ENCODE measurements at places on chromosomes 3 and 15.
A peak's percentile ranks its signal among the peaks of the same experiment; 100 is the strongest.

DNA sequence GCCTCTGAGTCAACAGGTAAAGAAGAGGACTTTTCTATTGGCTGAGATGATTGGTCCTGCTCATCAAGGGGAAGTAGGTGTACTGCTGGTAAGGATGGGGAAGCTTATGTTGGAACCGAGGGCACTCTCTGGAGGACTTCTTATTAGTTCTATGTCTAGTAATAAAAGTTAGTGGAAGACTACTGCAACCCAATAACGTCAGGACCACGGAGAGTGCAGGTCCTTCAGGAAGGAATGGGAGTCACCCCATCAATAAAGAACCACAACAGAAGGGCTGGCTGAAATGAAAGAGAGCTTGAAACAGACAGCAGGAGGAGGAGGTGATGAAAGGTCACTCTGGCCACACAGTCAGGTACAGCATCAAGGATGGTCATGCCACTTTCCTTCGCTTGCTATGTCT, 68.8 kb upstream of the PRR23E start:
- no peak for DNase-seq

DNA sequence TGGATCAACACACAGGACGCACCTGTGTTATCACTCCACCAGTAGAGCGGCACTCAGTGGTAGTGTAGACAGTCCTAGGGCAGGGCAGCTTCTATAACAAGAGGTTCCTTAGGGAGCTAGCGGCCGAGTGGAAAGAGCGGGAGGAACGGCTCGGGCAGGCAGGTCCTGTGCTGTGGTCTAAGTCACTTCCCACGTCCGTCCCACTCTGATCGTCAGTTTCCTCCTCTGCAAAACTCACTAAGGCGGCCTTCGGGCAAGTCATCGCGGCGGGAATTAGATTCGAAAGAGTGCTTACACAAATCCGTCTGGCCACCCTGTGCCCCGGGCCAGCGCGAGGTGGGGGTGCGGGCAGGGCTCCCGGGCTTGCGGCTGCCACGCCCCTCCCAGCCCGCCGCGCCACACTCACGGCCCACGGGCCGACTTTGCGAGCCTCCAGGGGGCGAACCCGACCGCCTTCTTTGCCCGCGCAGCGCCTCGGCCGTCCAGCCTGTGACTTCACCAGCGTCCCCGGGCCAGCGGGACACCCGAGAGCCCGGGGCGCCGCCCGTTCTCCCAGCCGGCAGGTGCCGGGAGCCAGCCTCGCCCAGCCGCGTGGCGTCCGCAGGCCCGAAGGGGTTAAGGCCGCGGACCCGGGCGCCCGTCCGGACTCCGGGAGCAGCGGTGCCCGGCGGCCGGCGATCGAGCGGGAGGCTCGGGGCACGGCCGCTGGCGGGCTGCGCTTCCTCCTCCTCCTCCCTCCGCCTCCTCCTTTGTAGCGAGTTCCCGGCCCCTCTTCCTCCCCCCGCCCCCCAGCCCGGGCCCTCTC, 416 bp upstream of the CORO2B start:
- DNase-seq = peak; percentile 37

- no peak for DNase-seq
Measured at GRCh38 chr15:63369781-63370180, 11.9 kb downstream of the CA12 start.

DNA sequence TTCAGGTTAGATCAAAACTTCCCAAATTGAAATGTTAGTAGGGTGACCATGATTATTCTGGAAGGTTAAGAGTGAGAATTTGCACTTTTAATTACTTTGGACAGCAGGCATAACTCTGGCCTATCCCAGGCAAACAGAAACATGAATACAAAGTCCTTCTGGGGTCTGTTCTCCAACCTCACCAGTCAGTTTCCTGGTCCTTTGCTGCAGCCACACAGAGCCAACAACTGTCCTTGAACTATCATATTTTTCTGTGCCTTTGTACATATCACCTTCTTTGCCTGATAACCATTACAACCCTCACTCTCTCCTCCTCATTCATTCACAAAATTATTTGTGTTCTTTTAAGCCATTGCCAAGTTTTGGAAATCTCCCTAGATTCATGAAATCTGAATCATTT, 126.0 kb upstream of the GBE1 start:
- DNase-seq = no peak

DNA sequence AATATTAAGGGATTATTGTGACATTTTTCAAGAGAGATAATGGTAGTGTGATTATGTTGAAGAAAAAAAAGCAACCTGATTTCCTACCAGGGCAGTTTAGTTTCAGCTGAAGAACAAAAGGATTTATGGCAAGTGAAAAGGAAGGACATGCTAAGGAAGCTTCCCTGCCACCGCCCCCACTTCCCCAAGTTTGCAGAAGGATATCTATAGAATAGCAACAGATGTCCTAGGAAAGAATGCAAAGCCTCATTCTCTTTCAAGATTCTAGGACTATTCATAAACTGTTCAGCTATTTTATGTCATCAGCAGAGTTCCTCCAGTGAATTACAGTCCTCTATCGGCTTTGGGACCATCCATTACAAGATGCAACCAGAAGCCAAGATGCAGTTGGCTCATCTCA, 160.8 kb downstream of the SATB1 start:
- DNase-seq = no peak

GRCh38 chr3:61946570-61947324, 385.4 kb downstream of the PTPRG start:
- no peak for DNase-seq

- DNase-seq = no peak
Measured at GRCh38 chr3:63328365-63328764, 50.3 kb downstream of the SYNPR start.

DNA sequence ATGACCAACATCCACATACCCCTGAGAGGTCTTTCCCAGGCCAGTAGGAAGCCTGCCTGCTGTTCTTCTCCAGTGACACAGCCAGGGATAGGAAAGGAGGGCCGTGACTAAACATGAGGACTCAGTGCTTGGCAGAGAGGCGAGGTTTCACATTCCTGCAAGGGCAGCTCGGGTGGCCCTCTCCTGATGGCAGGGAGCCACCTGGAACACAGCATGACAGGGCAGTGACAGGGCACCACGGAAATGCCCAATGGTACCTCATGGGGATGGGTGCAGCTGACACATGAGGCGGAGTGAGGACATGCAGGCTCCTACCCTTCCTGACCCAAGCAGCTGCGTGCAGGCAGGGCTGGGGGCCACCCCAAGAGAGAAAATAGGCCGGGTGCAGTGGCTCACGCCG, 7.4 kb upstream of the TGM5 start:
- no peak for DNase-seq

DNA sequence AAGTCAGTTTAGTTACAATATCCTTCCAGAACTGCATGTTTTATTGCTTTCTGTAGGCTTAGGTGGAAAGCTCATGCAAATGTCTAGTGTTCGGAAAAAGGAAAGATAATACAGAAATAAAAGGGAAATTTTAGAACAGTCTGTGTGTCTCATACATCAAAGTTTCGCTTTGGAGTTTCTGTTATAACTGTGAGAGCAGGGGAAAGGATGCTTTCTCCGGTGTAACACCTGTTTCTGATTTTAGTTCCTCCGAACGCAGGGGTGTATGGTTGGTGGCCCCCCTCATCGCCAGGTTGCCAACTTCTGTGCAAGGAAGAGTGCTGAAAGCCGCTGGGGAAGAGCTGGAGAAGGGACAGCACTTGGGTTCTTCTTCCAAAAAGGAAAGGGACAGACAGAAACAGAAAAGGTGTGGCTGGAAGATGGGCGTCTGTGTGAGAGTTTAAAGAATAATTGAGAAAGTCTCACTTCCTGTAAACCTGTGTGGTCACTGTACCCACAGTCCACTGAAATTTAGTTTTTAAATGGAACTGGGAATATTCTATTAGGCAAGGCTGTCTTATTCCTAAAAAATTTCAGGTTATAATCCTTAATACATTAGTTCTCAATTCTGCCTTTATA, 6.7 kb downstream of the P2RY12 start:
- no peak for DNase-seq

- no peak for DNase-seq
Measured at GRCh38 chr15:52438047-52438446, 90.6 kb downstream of the MYO5A start.

DNA sequence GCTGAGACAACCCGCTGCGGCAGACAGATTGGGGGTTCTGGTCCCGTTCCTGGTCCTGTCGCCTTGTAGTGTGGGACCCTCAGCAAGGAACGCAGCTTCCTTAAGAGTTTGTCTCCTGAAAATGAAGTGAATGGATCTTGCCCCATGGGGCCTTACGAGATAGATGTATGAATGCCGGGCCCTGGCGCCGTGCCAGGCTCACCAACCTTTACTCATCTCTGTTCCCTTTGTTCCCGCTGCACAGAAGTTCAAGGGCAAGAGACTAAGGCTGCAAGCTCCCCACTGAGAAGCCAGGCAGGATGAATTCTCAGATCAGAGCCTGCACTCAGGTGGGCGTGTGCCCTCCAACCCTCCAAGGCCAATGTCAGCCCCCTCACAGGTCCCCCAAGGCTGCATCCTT, 162.7 kb upstream of the IQSEC1 start:
- no peak for DNase-seq

DNA sequence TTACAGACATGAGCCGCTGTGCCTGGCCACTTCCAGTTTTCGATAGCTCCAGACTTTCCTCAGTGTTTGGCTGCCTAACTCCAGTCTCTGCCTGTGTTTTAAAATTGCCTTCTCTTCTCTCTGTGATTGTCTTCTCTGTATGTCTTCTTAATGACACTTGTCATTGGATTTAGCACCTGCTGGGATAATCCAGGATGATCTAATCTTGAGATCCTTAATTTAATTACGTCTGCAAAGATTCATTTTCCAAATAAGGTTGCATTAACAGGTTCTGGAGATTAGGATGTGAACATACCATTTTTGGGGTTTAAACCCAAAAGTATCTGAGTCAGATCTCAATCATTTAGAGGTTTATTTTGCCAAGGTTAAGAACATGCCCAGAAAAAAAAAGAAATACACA, 222.2 kb upstream of the PDZRN3 start:
- DNase-seq = no peak

- peak; percentile 32 for DNase-seq
Measured at GRCh38 chr3:57078635-57079473, 18.4 kb downstream of the SPATA12 start.

GRCh38 chr3:65953881-65954733, 84.6 kb downstream of the MAGI1 start:
- no peak for DNase-seq

- no peak for DNase-seq
Measured at GRCh38 chr3:194097141-194097882, 38.6 kb upstream of the HES1 start.

DNA sequence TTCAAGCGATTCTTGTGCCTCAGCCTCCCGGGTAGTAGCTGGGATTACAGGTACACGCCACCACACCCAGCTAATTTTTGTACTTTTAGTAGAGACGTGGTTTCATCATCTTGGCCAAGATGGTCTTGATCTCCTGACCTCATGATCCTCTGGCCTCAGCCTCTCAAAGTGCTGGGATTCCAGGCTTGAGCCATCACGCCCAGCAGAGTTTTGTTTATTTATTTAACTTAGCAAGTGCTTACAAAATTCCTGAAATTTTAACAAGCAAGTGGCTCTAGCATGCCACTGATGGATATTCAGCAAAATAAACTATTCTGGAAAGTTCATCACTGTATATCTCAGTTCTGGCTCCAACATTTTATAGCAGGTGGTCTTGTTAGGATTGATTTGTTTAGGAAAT, 585.9 kb downstream of the OTOL1 start:
- no peak for DNase-seq

GRCh38 chr3:115713284-115713683, 90.0 kb downstream of the GAP43 start:
- DNase-seq = no peak

DNA sequence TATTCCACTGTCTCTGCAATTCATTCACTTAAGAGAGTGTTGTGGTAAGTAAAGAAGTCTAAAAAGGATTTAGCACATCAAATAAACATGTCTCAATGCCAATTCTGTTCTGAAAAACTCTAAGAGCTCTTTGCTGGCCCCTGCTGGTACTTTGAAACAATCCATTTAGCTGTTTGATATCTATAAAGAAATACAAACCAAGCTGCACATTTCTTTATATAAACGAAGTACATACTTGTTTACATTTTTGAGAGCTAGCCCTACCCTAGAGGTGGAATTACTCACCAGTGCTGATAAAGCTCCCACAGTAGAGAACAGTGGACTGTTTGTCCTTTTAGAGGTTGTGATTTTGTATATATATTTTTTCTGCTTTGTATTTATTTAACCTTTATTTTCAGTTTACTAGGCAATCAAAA, 75.5 kb downstream of the NEDD4 start:
- DNase-seq = no peak

DNA sequence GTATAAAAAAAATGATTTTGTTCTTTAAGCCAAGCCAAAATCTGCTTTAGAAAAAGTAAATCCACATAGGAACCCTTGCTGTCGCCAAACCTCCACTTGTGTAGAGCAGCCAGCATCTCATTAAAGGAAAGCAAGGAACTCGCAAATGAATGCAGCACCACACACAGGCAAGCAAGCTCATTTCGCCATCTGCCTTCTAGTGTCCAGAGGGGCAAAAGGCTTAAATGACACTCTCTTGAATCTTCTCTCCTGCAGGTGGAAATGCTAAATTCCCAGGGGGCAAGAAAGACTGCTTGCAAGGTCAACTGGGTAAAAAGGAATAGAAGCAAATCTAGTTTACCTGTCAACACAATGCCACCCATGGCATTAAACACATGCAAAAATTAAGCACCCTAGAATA, 2.4 kb downstream of the MB21D2 start:
- DNase-seq = no peak

- no peak for DNase-seq
Measured at GRCh38 chr15:89836267-89837133, 21.8 kb upstream of the ANPEP start.

DNA sequence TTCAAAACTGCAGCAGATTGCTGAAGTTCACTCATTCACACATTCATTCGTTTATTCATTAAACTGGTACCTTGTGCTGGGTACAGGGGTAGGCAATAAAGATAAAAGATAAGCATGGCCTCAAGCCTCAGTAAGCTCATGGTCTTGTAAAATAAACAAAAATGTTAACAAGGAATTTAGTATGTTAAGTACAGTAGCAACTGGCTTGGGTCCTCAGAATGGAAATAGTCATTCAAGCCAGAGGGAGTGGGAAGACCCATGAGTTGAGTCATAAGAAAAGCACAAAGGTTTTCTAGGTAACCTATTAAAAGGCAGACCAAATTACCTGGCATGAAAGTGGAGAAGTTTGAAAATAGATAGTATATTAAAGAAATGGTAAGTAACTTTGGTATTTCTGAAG, 163.3 kb downstream of the CDIN1 start:
- DNase-seq = no peak

DNA sequence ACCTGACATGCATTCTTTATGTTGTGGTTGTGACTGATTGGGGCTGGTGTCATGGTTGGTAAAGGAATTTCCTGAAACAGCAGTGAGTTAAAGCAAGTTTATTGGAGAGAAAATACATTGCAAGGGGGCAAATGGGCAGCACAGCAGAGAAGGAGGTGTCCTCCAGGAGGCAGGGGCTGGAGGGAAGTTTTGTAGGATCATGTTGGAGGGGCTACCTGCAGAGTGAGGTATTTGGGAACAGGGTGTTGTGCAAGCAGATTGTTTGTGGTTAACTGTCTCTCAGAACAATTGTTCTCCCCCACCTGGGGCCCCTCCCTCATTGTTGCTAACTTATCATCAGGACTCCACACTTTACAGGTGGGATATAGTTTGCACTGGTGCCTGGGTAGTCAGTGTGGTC, 196.0 kb downstream of the NSUN3 start:
- no peak for DNase-seq

- no peak for DNase-seq
Measured at GRCh38 chr3:186929186-186929585, 1.1 kb upstream of the ST6GAL1 start.

GRCh38 chr15:43493703-43494472, 932 bp upstream of the TP53BP1 start:
- no peak for DNase-seq
